ENCODE measurements at places on chromosomes 1 and 21.

GRCh38 chr1:169368406-169368769 lies 393 bp downstream of the BLZF1 start:
- DNase-seq = no peak

GRCh38 chr1:176471338-176472121 lies 8.6 kb downstream of the PAPPA2 start:
- DNase-seq = no peak

DNA sequence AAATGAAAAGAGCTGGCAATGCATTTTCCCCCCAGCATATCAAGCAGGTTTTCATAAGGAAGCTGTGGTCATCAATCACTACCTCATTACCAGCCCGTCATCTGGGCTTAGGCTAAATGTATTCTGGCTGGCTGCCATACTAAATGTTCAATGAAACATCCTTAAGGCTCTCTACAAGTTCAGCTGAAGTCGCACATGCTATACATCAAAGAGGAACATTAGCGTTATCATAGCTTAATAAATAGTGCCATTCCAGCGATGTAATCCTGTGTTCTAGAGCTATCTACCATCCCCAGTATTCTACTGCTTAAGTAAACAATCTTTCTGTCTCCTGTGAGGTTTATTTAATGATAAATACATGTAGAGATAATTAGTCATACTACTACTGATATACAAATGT lies 288.8 kb downstream of the DPYD start:
- DNase-seq = no peak

- DNase-seq = no peak
Observed at GRCh38 chr1:9658199-9658598, 6.7 kb downstream of the PIK3CD start.

- DNase-seq = no peak
Observed at GRCh38 chr1:22210176-22210575, 67.3 kb upstream of the WNT4 start.

GRCh38 chr1:57464756-57465155 lies 40.9 kb upstream of the DAB1 start:
- no peak for DNase-seq

GRCh38 chr1:113072757-113073478 lies at the start of gene LRIG2:
LRIG2 (plus strand) TSS chr1:113073198; CDS start chr1:113073407, 209 bp downstream.
- DNase-seq = peak; percentile 99

- no peak for DNase-seq
Observed at GRCh38 chr1:33583567-33583966, 111.1 kb downstream of the ZSCAN20 start.

- DNase-seq = no peak
Observed at GRCh38 chr1:243179720-243180119, 75.4 kb downstream of the CEP170 start.

DNA sequence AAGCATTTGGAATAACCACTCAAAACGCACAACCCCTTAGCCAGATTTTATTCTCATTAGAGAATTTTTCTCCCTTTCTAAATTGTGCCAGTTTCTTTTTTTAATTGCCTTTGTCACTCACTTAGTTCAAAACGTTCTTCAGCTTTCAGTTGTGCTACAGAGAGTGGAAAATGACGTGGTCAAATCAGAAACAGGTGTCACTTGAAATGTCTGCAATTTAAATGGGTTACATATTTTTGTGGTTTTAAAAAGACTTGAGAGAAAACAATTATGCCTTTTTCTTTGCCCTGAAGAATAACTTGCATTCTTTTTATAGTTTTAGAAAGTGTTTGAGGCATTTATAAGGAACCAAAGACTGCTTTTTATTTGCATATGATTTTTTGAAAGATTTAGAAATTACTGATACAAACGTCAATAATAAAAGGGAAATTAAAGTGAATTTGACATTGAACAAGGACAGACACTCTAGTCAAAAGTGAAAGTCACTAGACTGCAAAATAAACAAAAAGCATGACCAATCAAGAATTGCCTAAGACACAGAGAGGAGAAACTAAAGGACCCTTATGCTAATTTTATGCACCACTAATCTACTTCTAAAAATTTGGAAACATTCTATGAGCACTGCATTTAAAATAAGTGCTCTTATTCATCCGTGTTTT lies 191.0 kb downstream of the TPR start:
- no peak for DNase-seq

DNA sequence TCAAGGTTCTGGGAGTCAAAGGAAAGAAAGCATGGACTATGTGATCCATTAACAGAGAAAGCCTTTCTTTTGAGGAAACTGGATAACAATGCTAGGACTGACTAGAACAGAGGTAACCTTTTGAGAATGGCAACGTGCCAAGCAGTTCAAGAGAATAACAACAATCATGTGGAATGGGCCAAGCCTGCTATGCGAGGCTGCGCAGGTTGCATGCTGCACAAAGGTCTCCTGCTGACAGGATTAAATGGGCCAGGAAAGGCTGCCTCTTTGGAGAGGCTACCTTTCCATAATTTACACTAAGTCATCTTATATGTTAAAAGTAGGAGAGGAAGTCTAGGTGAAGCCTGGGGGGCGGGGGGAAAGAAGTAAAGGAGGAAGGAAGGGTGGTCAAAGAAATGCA lies 5.8 kb downstream of the PCNX2 start:
- no peak for DNase-seq

GRCh38 chr1:33383489-33383888 lies 47.4 kb downstream of the PHC2 start:
- DNase-seq = no peak

GRCh38 chr1:201535046-201535918 lies 3.6 kb upstream of the NAV1 start:
- DNase-seq = no peak

DNA sequence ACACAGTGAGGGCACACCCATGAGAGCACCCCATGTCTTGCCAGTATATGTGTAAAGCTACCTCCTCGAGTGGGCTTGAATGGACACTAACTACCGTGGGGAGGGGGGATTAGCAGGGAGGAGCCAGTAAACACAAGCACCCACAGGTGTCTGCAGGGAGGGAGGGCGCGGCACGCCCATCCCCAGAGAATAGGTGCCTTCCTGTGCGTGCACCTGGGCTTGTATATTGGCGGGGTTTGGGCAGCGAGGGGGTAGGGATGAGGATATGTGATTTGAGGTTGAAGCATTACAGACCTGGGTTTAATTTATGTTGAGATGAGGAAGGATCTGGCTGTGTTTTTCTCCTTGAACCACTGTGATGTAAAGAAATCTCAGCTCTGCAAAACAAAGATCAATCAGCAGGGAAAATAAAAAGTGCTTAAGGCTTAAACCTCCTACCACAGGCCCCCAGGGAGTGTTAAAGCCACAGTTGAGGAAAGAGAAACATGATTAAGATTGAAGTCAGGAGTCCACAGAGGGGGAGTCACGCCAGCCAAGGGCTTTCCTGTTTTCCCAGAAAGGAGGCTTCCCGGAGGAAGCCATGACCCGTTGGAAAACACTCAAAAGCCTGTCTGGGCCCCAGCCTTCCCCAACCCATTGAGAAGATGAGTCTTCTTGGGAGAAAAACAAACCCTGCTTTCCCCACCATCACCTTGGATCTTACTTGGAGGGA lies 80.0 kb downstream of the CAMK2N1 start:
- no peak for DNase-seq

DNA sequence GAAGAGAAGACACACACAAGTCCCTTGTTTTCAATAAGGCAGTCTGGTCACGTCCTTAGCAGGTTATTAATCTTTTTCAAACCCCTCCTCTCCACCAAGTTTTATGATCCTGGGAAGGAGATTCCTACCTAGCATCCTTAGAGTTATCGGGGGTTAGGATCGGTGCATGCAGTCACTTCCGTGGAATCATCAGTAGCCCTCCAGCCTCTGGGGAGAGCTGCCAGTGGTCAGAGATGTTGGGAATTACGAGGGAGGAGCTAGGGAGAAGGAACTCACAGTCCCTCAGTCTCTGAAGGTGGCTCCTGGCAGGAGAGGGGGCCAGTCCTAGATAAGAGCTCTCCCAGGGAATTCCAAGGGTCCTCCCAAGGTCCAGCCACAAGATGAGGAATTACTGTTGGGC lies 57.7 kb upstream of the ATP5PO start:
- no peak for DNase-seq

- no peak for DNase-seq
Observed at GRCh38 chr1:53187401-53187800, 9.2 kb upstream of the CPT2 start.

DNA sequence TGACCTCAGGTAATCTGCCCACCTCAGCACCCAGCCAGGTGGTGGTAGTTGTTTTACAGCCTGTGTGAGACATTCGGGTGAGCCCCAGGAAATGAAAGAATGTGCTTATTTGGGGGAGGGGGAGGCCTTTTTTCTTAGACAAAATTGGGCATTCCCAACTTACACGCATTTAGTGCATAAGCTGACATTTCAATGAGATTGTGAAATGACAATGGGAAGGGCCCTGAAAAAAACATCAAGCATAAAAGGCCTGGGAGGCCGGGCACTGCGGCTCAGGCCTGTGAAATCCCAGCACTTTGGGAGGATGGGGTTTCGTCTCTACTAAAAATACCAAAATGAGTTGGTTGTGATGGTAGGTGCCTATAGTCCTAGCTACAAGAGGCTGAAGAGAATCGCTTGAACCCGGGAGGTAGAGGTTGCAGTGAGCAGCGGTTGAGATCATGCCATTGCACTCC lies 5.0 kb downstream of the GAS5 start:
- DNase-seq = no peak

- no peak for DNase-seq
Observed at GRCh38 chr1:169120066-169120465, 13.6 kb downstream of the ATP1B1 start.

DNA sequence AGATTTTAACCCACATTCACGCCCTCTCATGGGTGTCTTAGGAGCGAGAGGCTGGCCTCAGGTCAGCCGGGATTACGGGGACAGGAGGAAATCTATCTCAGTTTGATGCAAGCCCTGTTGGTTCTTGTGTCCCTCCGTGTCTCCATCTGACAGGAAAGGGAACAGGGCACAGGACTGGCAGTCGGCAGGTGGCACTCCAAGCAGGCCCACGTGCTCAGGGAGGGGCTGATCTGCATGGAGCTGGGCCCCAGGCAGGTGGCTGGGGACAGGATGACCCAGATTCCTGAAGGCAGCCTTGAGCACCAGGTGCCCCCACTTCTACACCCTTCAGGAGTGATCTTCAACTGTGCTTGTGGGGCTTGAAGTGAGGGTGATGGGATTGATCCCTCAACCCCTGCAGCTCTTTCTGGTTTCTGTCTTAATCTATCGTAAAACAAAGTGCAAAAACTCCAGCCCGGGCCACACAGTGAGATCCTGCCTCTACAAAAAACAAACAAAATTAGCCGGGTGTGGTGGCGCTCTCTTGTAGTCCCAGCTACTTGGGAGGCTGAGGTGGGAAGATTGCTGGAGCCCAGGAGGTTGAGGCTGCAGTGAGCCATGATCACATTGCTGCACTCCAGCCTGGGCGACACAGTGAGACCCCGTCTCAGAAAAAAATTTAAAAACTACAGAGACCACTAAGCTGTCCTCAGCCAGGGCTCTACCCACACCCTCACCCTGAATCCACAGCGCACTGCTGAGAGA lies 8.3 kb downstream of the PLEKHG5 start:
- DNase-seq = no peak

DNA sequence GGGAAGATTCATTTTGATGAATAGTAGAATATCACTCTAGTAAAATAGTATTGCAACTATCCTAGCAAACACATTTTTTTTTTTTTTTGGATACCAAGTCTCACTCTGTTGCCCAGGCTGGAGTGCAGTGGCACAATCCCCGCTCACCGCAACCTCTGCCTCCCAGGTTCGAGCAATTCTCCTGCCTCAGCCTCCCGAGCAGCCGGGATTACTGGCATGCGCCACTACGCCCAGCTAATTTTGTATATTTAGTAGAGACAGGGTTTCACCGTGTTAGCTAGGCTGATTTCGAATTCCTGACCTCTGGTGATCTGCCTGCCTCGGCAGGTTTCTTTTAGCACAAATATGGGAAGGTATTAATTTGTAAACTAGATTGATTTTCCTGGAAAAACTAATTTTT lies 33.8 kb downstream of the KCTD3 start:
- DNase-seq = no peak

DNA sequence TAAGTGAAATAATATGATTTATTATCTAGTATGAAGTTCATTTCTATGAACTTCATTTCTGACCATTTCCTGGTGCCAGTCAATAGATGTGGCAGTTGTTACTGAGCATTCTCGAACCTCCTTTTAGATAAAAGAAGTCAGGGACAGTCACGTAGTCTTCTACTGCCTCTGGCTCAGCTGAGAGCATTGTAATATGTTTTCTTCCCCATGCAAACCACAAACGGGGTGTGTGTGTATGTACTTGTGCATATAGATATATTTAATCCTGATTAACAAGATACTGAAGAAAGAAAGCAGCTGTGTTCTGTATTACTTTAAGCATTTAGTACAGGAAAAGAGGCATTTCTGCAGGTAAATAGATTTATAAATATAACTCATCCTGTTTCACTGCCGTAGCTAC lies 21.6 kb downstream of the ZNF684 start:
- DNase-seq = no peak

DNA sequence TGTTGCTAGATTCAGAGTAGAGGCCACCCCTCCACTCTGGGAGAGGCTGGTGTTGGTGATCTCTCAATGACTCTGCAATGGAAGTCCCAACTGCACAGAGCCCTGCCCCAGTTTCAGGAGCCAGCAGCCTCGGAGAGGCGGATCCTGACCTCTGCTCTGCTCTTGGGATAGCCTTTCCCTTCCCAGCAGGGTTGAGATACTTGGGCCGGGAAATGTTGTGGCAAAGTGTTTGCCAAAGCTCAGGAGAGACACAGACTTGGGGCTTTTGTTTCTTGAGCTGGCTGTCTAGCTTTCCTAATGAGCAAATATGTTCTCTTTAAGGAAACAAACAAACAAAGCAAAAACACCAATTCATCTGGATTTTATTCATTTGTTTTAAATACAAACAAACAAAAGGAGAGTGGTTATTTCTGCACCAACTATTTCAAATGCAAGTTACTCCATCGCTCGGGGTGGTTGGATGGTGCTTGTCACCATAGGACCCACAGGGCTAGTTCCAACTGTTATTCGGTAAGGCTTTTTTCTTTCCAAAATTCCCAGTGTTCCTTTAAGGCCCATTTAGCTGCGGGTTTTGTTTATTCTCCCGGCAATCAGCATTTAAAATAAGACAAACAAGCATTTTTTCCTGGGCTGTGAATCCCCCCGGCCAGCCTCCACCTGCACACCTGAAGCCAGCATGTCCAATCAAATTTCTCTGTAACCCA lies 193.9 kb upstream of the LMO4 start:
- DNase-seq = no peak

GRCh38 chr1:202698276-202698675 lies 12.0 kb downstream of the SYT2 start:
- no peak for DNase-seq

DNA sequence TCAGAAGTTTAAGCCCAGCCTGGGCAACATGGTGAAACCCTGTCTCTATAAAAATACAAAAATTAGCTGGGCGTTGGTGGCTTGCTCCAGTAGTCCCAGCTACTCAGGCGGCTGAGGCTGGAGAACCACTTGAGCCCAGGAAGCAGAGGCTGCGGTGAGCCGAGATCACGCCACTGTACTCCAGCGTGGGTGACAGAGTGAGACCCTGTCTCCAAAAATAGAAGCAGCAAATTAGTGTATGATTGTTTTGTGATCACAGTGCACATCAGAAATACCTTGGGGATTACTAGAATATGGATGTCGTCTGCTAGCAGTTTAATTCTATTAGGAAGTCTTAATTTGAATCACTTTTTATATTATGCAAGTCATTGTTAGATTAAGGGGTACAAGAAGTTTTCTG lies 59.0 kb downstream of the ZBTB17 start:
- no peak for DNase-seq

- no peak for DNase-seq
Observed at GRCh38 chr1:41742219-41742618, 176.5 kb downstream of the HIVEP3 start.

GRCh38 chr21:46115441-46116188 lies 17.7 kb downstream of the COL6A2 start:
- DNase-seq = peak; percentile 10

Measured in left ventricle myocardium inferior (tissue), 1 donor.